ENCODE measurements at places on chromosomes 7 and 10. TPM values are rescaled to one million over a fixed set of nuclear protein-coding genes. Genes with fewer than 3 reads are reported as not detected.

The EPHA1 gene
- total RNA-seq = 24.9 TPM

- DNase-seq = no peak
These were observed 47.1 kb downstream of the HIBADH start for GRCh38 chr7:27615420-27616185.

- DNase-seq = no peak
These were observed 31.8 kb downstream of the ZNF467 start for GRCh38 chr7:149741629-149742028.

The UNCX gene
- total RNA-seq = not detected

GRCh38 chr10:116138897-116139296 is 134.1 kb downstream of the GFRA1 start:
- DNase-seq = peak; percentile 4
